ENCODE measurements at places on chromosomes 1 and 21.
A peak's percentile ranks its signal among the peaks of the same experiment; 100 is the strongest.

DNA sequence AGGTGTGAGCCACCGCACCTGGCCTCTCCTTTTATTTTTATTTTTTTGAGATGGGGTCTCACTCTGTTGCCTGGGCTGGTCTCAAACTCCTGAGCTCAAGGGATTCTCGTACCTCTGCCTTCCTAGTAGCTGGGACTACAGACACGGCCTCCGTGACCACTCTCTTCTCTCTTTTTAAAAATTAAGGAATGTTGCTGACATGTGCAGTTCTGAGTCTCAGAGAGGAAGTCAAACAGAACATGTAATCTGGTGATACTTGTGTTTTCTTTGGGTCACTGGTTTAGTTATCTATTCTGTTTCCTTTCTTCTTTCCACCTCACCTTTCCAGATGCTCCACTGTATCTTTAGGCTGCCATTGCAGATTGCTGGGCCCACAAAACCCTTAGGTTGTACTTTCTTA is 2.7 kb downstream of the WDTC1 start:
- DNase-seq = no peak

DNA sequence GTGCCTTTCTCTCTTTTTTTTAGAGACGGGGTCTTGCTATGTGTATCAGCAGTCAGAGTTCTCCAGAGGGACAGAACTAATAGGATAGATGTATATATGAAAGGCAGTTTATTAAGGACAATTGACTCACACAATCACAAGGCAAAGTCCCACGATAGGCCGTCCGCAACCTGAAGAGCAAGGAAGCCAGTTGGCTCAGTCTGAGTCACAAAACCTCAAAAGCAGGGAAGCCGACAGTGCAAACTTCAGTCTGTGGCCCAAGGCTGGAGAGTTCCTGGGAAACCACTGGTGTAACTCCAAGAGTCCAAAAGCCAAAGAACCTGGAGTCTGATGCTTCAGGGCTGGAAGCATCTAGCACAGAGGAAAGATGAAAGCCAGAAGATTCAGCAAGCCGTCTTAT is 16.3 kb upstream of the H3-3A start:
- no peak for DNase-seq

GRCh38 chr1:186014370-186015037 is 280.3 kb downstream of the HMCN1 start:
- DNase-seq = no peak

GRCh38 chr21:45949928-45950739 is 31.4 kb upstream of the COL6A1 start:
- DNase-seq = peak; percentile 44

- DNase-seq = peak; percentile 79
Observed at GRCh38 chr1:33255347-33256220, 708 bp upstream of the ZNF362 start.
